ENCODE measurements at places on chromosomes 4 and X.

- no peak for DNase-seq
Measured at GRCh38 chr4:182193311-182193710, 49.9 kb upstream of the TENM3 start.

GRCh38 chr4:8860096-8860891, 11.3 kb downstream of the HMX1 start:
- DNase-seq: no peak

- DNase-seq: no peak
Measured at GRCh38 chr4:8695237-8696219, 103.0 kb downstream of the CPZ start.

GRCh38 chrX:150635952-150636351, 57.2 kb upstream of the MTMR1 start:
- no peak for DNase-seq

DNA sequence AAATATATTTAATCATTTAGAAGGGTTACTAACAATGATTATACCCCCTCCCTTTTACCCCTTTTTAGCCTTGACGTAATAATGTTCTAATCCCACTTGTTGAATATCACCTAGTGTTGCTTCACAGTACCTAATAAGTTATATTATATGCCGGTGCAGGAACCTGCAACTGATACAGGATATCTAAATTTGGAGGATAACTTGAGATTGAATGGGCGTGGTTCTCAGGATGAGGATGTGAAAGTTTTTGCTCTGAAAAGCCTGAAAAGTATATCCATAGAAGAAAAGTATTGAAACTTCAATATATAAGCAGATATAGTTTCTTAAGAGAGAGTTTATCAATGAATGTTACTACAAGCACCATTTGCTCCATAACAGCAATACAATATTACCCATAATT, 59.8 kb downstream of the ZNF711 start:
- DNase-seq: no peak

DNA sequence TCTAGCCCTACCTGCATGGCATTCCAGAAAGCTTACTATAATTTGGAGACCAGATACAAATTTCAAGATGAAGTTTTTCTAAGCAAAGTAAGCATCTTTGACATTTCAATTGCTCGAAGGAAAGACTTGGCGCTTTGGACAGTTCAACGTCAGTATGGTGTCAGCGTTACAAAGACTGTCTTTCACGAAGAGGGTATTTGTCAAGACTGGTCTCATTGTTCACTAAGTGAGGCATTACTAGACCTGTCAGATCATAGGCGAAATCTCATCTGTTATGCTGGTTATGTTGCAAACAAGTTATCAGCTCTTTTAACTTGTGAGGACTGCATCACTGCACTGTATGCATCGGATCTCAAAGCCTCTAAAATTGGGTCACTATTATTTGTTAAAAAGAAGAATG, 17.6 kb downstream of the THAP9 start:
- DNase-seq: no peak

DNA sequence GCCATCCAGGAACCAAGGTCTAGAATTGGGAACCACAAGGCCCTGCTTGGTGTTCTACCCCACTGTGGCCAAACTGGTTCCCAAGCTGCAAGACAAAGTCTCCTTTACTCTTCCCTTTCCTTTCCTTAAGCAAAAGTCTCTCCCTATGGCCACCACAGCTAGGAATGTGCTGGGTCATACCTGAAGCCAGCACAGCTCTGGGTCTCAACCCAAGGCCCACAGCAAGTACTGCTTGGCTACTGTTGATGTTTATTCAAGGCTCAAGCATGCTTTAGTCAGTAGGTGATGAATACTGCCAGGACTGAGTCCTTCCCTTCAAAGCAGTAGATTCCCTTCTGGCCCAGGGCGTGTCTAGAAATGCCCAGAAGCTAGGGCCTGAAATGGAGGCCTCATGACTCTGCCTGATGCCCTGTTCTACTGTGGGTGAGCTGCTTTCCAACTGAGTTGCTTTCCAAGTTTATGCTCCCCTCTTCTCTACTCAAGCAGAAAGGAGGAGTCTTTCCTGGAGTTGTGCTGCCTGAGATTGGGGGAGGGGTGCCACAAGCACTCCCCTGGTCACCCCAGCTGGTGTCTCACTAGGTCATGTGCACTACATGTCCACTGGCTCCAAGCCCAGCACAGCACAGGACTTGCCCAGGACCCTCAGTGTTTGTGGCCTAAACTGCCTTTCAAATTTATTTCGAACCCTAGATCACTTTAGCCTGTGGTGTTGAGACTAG, 44.9 kb downstream of the STAP1 start:
- no peak for DNase-seq

- no peak for DNase-seq
Measured at GRCh38 chr4:167117273-167117672, 117.0 kb downstream of the SPOCK3 start.

DNA sequence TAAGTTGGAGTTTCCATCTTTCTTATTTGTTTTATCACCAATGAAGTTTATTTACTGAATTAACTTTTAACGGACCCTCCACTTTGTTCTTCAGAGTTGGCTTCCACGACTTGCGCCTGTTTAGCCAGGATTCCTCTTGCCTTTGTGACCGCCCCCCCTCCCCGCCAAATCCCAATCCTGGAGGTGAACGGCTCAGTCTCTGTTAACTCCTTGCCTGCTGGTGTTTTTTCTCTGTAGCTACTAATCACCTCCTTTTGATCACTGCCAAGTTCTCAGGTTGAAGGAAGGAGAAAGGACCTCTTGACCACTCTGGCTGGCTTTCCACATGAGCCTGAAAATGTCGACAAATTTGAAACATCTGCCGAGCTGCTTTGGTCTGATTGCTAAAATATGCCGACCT, 46.8 kb upstream of the BCOR start:
- DNase-seq: no peak

DNA sequence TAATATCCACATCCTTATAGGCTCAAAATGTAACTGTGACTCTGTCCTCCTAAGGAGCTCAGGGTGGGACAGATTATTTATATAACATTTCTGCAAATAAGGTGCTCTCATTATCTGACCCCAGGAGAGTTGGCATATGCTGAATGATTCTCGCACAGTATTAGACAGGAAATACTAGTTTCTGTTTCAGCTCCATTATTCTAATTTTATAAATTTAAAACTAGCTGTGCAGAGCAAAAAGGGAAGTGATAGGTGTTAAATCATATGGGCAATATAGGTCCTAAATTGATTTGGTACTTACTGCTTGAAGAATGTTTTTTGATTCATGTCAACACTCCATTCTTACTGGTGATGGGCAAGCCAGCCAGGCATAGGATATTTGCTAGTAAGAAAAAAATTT, 141.5 kb downstream of the GLRA2 start:
- no peak for DNase-seq

DNA sequence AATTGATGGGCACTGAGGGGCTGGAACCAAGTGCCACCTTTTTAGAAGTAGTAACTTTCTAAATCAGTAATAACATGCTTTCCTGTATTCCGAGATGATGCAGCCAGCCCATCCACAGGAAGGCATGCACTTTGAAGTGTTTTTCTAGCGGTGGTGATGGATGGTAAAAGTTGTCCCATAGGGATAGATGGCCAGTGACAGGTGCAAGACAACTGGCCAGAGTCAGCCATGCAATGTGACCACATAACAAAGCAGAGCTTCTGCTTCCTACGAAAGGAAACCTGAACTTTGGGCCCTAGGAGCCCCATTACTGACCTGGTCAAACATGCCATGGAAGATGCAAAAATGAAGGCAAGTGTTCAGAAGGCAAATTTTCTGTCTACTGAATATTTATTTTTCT, 72.3 kb downstream of the NR3C2 start:
- no peak for DNase-seq

DNA sequence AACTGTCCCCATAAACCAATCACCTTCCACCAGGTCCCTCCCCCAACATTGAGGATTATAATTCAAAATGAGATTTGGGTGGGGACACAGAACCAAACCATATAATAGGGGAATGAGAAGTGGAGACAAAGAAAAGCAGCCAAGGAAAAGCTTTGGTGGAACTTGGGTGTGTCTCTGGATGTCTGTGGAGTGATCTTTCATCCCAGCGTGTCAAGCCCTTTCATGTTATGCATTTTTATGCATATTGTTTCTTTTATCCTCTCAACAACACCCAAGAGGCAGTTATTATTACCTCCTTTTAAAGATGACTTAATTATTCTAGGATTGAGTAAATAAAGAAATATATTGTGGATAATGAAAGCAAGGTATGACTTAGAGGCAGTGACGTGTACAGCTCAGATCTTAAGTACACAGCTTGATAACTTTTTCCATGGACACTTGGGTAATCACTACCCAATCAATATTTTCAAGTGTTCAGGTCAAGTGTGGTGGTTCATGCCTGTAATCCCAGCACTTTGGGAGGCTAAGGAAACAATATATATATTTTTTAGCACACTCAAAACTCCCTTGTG, 42.6 kb upstream of the HOPX start:
- no peak for DNase-seq

- no peak for DNase-seq
Measured at GRCh38 chr4:38577462-38577861, 86.5 kb upstream of the KLF3 start.

GRCh38 chr4:29852537-29852936, 867.6 kb upstream of the PCDH7 start:
- DNase-seq: no peak

Data from right renal cortex interstitium (tissue), 3 donors.